ENCODE measurements at places on chromosomes 3 and 15.

DNA sequence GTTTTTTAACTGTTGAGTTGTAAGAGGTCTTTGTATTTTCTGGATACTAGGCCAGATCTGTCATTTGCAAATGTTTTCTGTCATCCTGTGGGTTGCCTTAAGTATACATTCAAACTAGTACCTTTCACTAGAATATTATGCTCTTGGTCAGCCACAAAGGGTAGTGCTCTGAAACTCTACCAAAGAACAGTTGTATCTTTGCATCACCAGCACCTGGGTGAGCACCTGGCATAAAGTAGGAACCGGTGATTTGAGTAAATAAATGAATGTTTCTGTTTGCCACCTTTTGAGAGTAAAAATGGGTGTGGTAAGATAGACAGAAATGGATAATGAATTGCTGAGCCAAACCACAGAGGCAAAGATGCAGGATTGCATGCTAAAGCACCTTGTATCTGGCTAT, 98.7 kb downstream of the SLCO3A1 start:
- no peaks in the 10 kb centered on the region for H3K27me3 ChIP-seq
- peaks cover 39% of the 10 kb centered on the region for H3K4me1 ChIP-seq
- H3K4me3 ChIP-seq: no peak overlapping the region

DNA sequence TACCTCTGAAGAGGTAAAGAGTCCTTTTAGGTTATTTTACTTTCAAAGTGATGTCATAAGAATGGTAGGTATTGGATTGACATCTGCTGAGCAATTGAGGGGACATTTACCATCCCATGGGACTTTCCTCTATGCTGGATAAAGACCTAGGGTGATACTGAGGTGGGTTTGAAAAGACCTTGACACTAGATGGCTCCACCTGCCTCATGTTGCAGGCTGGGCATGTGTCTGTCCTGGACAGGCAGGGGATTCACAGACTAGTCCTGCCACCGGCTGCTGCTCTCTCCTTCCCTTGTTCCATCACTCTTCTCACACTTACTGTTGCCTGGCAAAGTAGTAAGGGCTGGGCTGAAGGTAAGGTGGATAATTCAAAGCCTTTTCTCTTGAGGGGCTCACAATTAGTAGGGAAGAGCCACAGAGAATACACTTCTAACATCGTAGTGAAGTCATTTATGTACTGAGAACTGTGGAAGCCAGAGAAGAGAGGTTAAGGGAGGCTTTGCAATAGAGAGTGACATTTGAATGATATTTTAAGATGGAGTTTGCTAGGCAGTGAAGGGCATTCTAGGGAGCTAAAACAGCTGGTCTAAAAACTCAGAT, 27.7 kb downstream of the TRAK1 start:
- no peaks in the 10 kb centered on the region for H3K36me3 ChIP-seq
- H3K4me3 ChIP-seq: no peak overlapping the region
- H3K27ac ChIP-seq: peak overlapping the region; percentile 30

DNA sequence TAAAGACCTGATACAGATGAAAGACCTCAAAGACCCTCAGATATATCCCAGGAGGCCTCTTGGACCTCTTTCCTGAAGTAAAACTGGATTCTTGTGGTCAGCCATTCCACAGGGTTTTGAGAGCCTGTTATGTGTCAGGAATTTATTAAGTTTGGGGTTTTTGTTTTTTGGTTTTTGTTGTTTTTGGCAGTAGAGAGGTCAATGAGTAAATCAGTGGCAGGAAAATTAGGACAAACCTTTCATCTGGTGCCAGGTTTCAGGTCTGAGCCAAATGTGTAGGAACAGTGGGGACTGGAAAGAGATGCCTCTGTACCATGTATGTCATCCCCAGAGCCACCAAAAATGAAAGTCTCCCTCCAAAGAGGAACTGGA, 520.4 kb upstream of the MDFIC2 start:
- peak overlapping the region; percentile 71 for H3K27ac ChIP-seq
- H3K36me3 ChIP-seq: no peaks in the 10 kb centered on the region
- no peaks in the 10 kb centered on the region for H3K27me3 ChIP-seq

DNA sequence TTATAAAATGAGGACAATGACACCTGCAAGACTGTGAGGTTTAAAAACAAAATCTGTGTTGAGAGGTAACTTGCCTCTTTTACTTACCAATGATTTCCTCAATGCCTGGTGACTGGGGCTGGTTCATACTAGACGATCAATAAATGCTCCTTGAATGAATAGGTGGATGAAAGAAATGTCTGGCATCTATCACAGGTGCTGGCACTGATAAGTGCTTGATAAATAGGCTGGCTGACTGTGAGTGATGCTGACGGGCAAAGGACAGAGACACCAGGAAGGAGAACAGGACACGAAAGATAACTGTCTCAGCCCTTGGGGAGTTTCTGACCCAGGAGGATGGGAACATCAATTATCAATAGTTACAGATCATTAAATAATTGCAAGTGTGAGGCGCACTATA, 31.9 kb downstream of the RBP2 start:
- H3K27ac ChIP-seq: no peak overlapping the region
- H3K27me3 ChIP-seq: no peaks in the 10 kb centered on the region
- H3K4me1 ChIP-seq: no peaks in the 10 kb centered on the region
- DNase-seq: no peak
- no peaks in the 10 kb centered on the region for H3K36me3 ChIP-seq
- no peak overlapping the region for H3K4me3 ChIP-seq

- peaks cover 30% of the 10 kb centered on the region for H3K36me3 ChIP-seq
- H3K4me1 ChIP-seq: no peaks in the 10 kb centered on the region
- H3K27ac ChIP-seq: no peak overlapping the region
- no peak overlapping the region for H3K4me3 ChIP-seq
- DNase-seq: no peak
Observed at GRCh38 chr3:129519896-129520715, 8.3 kb upstream of the RHO start.

DNA sequence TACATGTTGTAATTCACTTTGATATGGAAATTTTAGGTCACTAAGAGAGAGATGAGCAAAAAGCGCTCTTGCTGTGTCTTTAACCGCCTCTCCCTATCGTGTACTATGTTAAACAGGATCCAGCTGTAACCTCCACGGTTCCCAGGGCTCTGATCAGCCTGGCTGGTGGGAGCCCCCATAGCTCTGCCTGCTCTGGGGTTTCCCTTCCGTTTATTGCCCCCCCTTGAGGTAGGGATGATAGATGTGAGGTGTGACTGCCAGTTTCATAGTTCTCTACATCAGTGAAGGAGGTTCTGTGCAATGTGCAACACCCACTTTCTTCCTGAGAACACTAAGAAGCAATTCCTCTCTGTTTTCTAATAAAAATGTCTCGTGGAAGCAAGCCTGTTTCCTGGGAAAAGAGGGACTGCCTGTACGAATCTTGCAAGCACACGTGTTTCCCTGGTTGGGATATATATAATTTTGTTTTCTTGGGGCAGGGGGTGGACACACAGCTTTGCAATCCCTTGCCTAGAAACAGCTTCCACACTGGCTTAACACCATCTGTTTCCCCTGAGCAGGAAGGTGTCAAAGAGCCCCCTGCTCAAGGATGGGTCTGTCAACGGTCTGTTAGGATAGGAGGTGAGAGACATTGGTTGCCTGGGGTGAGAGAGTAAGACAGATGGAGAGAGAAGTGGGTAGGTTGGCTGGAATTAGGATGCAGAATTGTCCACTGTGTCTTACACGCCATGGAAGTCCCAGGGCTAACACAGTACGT, 23.8 kb downstream of the CORO2B start:
- no peaks in the 10 kb centered on the region for H3K36me3 ChIP-seq
- no peak overlapping the region for H3K4me3 ChIP-seq
- H3K4me1 ChIP-seq: peaks cover 10% of the 10 kb centered on the region

DNA sequence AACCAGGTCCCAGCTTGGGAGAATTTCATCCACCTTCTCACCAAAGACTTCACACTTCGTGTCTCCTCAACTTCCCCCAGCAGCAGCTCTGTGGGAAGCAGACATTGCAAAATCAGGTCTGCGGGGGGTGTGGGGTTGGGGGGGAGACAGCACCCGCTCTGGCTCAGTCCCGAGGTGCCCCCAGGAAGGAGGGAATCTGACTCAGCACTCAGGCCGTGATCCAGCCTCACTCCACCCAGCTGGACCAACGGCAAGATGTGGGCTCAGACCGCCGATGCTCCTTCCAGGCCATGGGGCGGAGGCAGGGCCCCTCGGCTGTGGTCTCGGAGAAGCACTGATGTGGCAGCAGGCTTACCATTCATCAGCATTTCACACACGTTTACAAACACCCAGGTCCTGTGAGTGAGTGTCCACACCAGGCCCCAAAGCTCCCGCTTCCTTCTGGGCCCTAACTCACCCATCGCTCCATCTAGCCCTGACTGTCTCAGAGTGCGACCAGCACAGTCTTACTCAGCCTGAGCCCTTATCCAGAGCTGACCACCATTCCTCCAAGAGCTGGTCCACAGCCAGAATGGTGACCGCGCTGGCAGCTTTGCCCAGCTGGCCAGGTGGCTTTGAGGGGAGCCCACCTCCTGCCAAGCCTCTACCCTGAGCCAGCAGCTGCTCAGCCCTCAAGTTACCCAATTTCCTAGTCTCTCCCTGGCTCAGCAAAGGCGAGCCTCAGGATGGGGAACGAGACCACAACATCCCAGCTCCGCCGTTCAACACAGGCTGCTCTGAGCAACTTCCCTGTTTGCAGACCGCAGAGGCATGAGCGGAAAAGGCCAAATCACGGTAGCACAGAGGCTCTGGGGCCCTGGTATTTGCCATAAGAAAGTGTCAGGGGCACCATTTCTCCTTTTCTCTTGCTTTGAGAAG, 3.3 kb downstream of the STAB1 start:
- H3K36me3 ChIP-seq: peaks cover 3% of the 10 kb centered on the region
- no peak overlapping the region for H3K4me3 ChIP-seq
- no peaks in the 10 kb centered on the region for H3K4me1 ChIP-seq
- DNase-seq: peak; percentile 38
- no peak overlapping the region for H3K27ac ChIP-seq

GRCh38 chr3:51718547-51719409, 11.9 kb downstream of the GRM2 start:
- DNase-seq: peak; percentile 67
- no peaks in the 10 kb centered on the region for H3K36me3 ChIP-seq
- H3K27ac ChIP-seq: no peak overlapping the region
- H3K4me3 ChIP-seq: no peak overlapping the region
- H3K4me1 ChIP-seq: no peaks in the 10 kb centered on the region
- no peaks in the 10 kb centered on the region for H3K27me3 ChIP-seq

DNA sequence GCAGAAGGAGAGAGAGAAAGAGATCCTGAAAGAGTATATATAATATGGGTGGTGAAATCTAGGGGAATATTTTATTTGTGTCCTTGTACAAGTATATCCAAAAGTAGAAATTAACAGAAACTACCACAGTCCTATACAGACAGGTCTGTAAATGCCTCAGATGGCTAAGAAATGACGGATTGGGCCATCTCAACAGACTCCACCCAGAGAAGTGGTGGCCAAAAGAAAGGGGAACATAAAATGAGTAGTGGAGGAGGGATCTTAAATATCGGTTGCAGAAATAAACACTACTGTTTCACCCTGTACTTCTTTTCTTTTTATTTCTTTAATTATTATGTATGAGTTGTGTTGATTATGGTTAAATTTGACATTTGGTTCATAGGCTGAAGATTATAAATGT, 47.7 kb downstream of the CCR3 start:
- H3K4me3 ChIP-seq: no peak overlapping the region
- H3K4me1 ChIP-seq: no peaks in the 10 kb centered on the region
- no peak overlapping the region for H3K27ac ChIP-seq
